HCEC 1CT (cell line): ENCODE measurements at places on chromosomes 6 and 20.
A peak's percentile ranks its signal among the peaks of the same experiment; 100 is the strongest.

GRCh38 chr20:63980806-63981728, at the start of gene PRPF6:
TSS of gene PRPF6 (plus strand) at chr20:63981132. CDS start at chr20:63981246, 114 bp downstream.
- peak; percentile 95 for DNase-seq

DNA sequence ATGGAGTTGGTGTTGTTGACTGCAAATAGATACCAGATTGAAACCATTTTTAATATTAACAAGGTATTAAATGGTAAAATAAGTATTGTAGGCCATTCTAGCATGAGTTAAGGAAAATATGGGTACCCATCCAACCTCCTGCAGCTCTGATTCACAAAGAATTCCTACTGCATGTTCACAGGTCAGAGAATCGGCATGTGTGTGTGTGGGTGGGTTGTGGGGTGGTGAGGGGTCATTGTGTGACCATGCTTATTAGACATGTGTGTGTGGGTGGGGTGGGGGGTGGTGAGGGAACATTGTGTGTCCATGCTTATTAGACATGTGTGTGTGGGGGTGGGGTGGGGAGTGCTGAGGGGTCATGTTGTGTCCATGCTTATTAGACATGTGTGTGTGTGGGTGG, 3.2 kb downstream of the IYD start:
- DNase-seq = no peak

GRCh38 chr6:31243508-31243907, 28.4 kb downstream of the HLA-C start:
- no peak for DNase-seq

DNA sequence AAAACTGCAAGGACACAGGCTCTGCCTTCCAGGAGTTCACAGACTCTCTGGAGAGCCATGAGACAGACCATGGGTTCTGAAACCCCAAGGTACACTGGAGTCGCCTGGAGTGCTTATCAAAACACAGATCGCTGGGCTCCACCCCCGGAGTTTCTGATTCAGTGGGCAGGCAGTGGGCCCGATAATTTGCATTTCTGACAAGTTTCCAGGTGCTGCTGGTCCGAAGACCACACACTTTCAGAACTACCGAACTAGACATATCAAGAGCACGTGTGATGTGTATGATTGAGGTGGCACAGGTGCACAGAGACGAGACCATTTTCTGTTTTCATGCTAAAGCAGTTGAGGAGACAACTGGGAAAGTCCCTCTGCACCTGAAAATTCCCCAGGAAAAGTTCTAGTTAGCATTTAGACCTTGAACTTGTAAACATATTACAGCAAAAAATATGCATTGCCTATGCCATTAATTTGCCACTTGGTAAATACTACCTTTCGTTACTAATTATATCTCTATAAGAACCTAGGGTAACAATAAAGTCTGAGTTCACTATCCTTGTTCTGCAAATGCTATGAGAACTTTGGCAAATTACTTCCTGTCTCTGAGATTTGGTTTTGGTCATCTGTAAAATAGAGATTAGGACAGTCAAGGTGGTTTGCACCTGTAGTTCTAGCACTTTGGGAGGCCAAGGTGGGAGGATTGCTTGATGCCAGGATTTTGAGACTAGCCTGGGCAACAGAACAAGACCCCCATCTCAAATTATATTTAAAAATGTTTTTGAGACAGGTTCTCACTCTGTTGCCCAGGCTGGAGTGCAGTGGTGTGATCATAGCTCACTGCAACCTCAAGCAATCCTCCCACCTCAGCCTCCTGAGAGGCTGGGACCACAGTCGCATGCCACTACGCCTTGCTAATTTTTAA, 14.3 kb upstream of the PIM1 start:
- no peak for DNase-seq

GRCh38 chr20:44137266-44137801, 49.7 kb downstream of the JPH2 start:
- DNase-seq = peak; percentile 28

DNA sequence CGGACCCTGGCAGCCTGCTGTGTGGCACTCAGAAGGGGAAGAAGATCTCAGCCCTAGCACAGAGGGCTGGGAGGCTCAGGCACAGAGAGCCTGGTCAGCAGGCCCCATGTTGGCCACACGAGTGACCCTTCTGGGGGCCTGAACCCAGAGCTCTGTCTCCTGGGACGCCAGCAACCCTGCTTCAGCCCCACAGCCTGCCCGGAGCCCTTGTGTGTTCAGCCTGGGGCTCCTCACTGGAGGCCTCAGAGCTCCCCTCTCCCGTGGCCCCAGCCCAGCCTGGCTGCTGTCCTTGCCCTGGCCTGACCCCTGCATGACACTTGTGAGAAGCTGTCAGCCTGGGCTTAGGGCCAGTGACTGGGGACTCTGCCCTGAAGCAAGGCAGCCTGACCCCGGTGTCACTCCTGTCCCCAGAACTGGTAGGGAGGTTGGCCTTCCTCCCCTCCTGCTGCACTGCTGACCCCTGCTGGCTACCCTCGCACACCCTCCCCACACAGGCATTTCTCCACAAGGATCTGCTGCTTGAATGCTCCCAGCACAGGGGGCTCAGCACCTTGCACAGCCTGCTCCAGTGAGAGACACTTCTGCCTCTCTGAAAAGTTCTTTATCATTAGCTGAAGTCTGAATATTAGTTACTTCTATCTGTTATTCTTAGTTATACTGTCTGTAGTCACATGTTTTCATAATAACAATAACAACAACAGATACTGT, 15.4 kb upstream of the IP6K3 start:
- peak; percentile 51 for DNase-seq

DNA sequence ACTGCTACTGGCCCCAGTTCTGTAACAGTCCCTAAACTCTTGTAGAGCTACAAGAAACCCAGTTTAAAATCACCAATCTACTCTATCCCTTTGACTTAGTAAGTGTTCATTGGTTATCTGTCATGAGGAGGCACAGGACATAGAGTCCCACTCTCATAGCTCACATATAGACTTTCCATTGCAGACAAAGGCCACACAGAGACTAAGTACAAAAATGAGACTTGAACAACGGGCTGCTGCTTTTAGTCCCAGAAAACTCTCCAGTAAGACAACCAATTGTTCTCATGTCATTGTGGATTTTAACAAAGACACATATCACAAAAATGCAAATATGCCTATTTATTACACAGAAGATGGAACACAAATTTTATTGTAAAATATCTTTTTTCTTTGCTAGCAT, 197.4 kb downstream of the PTPRK start:
- no peak for DNase-seq

- no peak for DNase-seq
Observed at GRCh38 chr20:46985671-46986070, 91.0 kb downstream of the EYA2 start.

GRCh38 chr20:22574545-22575086, 9.8 kb downstream of the FOXA2 start:
- no peak for DNase-seq

- DNase-seq = no peak
Observed at GRCh38 chr6:90448836-90449235, 138.0 kb downstream of the MAP3K7 start.

DNA sequence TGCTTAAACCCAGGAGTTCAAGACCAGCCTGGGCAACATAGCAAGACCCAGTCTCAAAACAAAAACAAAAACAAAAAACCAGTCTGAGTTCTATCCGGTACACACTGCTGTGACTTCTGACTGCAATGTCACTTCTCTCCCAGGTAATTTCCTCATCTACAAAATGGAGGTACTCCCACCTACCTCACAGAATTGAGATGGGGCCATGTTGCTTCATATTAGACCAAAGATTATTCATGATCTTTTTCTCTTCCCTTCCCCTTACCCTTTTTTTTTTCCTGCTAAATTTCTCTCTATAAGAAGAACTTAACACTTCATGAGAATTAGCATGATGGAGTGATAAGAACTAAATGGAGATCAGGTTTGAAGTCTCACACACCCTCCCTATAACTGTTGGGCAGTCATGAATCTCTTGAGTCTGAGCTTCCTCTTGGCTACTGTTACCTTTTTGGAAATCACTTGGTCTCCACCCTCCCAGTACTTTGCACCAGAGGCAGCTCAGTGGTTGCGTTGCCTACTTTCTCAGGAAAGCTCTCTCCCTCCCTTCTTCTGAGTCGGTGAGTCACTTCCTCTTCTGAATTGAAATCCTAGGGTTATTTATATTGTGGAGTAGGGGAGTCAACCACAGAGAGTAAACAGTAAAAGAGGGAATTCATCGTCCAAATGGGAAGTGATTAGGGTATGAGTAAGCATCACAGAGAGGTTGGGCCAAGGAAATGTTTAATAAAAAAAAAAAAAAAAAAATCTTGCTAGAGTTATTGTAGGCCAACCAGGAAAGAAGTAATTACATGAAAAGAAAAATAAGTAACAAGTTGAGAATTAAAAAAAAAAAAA, 59.9 kb upstream of the MAP7 start:
- DNase-seq = peak; percentile 99

DNA sequence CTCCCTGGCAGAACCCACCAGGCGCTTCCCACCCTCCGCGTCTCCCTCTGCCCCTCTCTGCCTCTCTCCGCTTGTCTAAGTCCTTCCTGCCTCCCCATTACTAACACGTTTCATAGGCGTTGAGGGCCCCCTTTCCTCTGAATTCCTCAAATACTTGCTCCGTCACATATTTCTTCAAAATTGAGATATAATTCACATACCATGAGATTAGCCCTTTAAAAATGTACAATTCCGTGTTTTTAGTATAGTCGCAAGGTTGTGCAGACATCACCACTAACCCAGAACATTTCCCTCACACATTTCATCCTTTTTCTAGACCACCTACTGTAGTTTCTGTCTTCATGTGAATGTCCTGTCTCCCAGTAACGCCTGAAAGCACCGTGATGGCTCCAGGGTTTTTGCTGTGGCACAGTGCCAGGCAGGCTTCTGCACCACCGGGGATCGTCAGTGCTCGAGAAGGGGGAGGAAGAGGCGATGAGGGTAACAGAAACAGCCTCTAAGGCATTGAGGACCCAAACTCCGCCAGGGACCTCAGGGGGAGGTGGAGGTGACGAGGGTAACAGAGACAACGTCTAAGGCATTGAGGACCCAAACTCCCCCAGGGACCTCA, 141.9 kb upstream of the SNX9 start:
- no peak for DNase-seq

- peak; percentile 43 for DNase-seq
Observed at GRCh38 chr6:132684272-132684671, 25.3 kb upstream of the TAAR1 start.

- peak; percentile 97 for DNase-seq
Observed at GRCh38 chr6:156953479-156954146, 176.4 kb downstream of the ARID1B start.

DNA sequence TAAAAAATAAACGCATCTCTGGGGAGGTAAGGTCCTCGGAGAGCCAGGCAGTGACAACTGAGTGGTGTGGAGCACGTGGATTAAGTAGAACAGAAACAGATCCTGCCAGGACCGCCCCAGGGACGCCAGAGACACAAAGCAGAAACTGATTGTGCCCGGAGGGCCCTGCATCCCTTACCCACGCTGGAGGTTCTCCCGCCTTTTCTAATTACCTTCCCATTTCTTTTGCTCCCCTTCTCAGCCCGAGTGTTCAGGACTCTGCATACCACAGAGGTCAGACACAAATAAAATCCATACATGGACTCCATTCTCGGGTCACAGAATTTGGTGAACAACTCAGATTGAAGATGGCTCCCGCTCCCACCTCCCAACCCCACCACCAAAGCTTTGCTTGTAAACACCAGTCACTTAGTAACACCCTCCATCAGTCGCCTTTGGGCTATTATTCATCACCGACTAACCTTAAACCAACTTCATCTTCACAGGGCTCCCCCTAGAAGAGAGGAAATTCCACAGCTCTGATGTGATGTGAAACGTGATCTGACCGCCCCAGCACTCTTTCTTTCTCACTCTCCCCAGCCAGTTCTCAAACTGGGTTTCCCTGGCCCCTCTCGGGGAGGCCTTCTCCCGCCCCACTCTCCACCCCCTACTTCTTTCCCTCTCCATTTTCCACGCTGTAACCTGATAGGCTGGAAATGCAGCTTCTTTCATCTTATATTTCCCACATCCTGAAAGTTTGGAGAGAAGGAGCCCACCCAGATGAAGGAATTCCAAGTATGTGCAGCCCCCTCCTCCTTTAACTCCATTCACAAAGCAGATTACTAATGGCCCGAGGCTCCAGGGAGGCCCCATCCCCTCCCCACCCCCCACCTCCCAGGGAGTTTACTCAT, 32.5 kb upstream of the PIM1 start:
- peak; percentile 97 for DNase-seq

DNA sequence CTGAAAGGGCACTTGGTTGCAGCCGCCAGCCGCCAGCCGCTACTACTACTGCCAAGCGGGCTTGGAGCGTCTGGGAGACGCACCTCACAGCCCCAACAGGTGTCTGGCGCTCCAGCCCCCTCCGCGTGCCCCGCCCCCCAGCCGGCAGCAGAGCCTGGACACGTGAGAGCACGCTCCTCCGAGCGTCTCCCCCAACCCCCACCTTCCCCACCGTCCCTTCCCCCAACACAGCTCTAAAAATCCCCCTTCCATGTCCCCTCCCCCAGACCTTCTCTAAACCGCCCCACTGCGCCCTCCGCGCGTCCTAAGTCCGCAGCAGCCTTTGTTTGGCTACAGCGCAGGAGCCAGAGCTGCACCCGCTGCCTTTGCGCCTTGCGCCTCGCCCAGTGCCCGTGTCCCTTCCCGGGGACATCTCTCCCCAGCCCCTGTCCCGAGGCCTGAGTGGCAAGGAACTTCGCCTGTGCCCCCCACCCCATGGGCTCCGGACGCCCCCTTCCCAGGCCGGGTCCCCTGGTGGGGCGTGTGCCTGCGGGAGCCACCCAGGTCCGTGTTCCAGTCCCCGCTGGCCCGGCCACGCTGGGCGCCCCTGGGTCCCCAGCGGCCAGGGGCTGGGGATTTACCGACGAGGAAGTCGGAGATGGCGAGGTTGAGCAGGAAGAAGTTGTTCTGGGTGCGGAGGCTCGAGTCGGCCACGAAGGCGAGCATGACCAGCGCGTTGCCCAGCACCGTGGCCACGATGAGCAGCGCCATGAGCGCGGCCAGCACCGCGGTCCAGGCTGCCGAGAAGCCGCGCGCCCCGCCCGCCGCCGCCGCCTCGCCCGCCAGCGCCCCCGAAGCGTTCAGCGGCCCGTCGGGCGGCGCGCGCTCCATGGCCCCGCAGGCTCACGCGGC, 732 bp downstream of the HRH3 start:
- no peak for DNase-seq

GRCh38 chr6:147141711-147142308, 62.4 kb upstream of the STXBP5 start:
- DNase-seq = peak; percentile 73

DNA sequence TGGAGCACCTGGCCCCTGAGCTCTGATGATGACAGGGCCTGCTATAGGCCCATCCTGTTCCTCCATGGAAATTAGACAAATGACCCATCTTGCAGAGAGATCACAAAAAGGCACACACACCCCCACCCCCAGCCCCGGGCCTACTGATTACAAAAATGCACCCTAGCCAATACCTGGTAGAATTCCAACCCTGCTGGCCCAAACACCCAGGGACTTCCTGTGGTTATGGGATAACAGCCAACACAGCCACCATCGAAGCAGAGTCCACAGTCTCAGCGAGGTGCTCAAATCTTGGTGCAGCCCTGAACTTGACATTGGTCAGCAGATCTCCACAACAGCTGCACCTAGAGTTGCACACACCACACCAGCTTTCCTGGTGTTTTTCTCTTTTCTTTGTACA, 17.0 kb downstream of the NCR2 start:
- DNase-seq = no peak

- DNase-seq = no peak
Observed at GRCh38 chr6:118722829-118723813, 71.7 kb upstream of the CEP85L start.
